ENCODE measurements at places on chromosomes 12 and 14.

DNA sequence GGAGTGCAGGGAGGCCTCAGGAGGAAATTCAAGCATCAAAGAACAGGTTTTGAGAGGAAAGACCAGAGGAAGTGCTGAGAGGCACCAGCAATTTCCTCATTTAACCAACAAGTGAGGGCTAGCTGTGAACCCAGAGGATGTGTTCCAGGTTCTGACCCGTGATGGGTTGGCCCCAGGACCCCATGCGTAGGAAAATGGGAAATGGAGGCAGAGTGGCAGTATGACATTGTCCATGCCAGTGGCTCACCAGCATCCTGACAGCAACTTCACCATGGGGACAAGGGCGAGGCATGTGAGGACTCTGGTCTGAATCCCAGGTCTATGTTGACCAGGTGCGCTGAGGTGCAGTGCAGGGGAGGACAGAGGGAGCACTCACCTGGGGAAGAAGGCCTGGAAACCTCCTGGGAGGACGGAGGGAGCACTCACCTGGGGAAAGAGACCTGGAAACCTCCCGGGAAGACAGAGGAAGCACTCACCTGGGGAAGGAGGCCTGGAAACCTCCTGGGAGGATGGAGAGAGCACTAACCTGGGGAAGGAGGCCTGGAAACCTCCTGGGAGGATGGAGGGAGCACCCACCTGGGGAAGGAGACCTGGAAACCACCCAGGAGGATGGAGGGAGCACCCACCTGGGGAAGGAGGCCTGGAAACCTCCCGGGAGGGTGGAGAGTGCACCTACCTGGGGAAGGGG, 6.7 kb upstream of the CACNA2D4 start:
- no peak for DNase-seq

- peak; percentile 63 for DNase-seq
Measured at GRCh38 chr14:68637106-68638021, 155.5 kb downstream of the ZFP36L1 start.

GRCh38 chr12:98578392-98578791, 15.1 kb upstream of the SLC25A3 start:
- DNase-seq: no peak

DNA sequence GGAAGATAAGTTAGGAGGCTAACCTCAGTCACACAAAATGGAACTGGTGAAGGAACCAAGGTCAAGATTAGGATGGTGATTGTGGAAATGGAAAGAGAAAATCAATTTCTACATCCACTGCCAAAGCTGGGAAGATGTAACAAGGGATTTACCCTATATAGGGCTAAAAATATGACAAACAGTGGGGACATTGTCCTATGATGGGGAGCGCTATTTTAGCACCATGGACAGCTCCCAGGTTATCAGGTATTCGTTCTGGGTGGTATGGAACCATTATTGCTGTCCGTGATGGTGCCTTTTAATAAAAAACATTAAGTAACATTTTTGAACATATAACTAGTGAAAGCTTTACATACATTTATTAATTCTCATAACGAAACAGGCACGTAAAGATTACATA, 124.0 kb downstream of the NDUFA12 start:
- no peak for DNase-seq

- DNase-seq: no peak
Measured at GRCh38 chr12:129371268-129371667, 518.0 kb downstream of the GLT1D1 start.

- peak; percentile 90 for DNase-seq
Measured at GRCh38 chr12:53069621-53070410, 9.4 kb downstream of the SPRYD3 start.

GRCh38 chr12:56469007-56469930, 891 bp downstream of the SPRYD4 start:
- DNase-seq: peak; percentile 69

DNA sequence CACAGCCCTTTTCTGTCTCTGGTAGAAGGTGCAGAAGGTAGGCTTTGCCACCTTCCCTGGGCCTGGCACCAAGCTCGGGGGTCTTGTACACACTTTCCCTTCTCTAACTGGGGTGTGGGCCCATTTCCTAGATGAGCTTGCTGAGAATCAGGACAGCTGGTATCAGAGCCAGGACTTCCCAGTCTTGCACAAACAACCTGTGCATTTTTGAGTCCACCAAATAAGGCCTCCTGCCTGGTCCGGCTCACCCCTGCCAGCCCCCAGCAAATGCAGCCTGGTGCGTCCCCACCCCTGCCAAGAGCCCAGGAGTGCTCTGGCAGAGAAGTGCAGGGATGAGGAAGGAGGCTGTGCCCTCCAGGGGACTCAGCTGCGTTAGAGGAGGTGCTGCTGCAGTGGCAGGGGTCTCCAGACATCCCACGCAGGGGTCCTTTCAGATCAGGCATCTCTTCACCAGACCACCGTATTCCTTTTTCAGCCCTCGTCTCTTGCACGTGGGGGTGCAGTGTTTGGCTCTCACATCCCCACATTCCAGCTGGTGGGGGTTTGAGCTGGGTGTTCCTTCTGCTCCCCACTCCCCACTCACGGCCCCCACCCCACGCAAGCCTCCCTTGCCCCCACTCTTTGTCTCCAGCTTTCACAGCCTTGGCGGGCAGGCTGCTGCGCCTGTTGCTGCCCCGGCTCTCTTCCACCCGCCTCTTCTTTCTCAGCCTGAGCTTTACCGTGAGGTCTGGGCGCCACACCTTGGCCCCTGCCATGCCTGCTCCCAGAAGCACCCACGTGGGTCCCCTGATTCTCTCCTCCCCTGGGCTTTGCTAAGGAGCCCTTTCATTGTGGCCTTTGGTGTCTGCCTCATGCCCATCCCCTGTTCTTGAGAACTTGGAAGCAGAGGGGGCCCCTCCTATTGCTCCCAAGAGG, 32.3 kb downstream of the MEG3 start:
- peak; percentile 35 for DNase-seq

DNA sequence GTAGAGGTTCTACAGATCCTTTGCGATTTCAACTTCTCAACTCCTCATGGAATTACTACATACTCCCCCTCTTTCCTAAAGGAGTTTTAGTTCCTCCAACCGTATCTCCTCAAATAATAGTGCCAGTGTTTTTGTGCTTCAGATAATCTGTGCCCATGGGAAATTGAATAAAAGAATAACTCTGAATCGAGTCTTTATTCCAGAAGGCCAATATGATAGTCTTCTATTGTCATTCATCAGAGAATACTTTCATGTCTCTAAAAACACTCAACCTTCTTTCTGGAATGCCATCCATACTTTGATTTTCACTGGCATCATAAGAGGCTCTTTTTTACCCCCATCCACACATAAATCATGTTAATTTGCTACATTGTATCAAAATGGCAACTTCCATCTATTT, 911.3 kb upstream of the USP15 start:
- no peak for DNase-seq

GRCh38 chr14:35398071-35398584, 6.4 kb downstream of the NFKBIA start:
- DNase-seq: no peak

DNA sequence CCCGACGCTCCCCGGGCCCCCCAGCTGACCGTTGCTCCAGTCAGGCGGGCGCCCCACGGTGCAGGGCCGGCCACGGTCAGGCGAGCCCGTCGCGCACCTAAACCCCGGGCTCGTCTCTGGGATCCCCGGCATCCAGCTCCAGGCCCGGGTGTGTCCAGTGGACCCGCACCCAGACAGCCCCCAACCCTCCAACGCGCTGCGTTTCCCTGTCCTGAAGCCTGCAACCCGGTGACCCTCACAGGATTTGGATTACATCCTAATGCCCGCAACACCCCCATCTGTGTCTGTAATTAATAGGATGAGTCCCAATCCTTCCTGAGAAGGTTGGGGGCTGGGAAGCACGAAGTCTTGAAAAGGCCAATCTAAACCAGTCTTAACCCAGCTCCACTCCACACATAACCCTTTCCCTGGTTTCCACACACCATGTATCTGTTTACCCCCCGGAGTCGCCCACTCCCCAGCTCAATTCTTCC, 10.4 kb downstream of the CPNE6 start:
- no peak for DNase-seq

GRCh38 chr12:32400114-32400672, 835 bp downstream of the FGD4 start:
- no peak for DNase-seq

DNA sequence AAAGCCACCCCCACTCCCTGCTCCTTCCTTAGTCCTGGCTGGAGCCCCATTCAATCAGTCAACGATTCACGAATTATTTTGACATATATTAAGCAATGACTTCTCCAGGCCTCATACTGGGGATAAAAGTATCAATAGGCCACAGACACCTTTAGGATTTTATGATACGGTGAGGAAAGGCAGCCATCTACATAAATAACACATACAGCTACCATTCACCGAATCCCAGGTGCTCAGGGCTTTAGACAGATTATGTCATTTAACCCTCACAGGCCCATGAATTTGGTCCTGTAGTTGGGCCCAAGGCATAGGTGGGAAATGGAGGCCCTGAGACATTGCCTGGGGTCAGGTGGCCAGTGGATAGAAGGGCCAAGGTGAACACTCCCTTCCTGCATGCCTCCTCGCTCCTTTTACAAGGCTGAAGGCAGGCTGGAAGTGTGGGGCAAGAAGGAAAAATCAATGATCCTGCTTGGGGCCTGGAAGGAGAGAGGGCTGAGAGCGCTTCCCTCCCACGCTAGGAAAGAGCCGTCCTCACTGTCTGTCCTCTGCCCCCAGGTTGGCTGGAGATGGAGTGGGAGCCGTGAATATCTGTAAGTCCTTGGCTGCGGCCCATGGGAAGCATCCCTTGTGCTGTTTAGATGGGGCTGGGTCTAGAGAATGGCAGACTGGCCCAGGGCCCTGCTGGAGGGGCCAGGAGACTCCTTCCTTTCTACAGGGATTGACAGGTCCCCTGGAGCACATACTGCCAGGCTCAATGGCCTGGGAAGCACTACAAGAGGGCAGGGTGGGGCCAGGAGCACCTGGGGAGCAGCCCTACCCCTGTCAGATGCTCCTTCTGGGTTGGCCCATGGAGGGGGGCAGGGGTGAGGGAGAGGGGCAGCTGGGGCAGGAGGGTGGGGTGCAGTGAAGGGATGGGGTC, 14.8 kb downstream of the KRT7 start:
- DNase-seq: no peak

- no peak for DNase-seq
Measured at GRCh38 chr12:68067762-68068376, 78.6 kb downstream of the IFNG-AS1 start.

DNA sequence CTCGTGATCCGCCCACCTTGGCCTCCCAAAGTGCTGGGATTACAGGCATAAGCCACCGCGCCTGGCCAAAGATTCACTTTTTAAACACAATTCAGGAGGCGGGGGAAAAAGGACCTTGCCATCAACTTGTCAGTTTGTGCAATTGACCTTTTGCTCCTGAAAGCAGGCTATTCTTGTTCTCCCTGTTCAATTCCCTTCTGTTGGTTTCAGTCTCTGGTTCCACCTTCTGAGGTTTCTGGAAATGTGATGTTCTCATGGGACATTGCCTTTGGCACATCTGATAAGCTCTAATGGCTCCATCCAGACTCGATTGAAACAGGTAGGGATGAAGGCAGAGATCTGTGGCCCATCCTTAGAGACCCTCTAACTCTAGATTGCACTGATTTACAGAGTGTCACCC, 17.9 kb upstream of the CCDC85C start:
- no peak for DNase-seq

DNA sequence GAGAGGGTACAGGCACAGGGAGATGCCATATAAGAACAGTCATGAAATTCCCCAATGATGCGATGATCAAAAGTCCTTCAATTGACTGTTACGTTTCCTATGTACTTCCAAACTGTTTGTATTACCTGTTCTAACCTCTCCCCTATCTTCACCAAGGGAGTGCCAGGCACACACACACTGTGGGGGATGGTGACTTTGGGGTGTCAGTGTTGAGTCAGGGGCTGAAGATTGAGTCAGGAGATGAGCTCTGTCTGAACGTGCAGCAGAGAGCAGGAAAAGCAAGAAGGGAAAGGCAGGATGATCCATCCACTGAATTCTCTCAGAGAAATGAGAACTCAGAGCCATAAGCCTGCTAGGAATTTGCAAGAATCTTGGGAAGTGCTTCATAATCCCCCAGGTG, 153.4 kb downstream of the EFCAB11 start:
- DNase-seq: no peak

GRCh38 chr12:109308534-109309380, at the start of gene FOXN4:
TSS of gene FOXN4 (minus strand) at chr12:109309284. CDS start at chr12:109308321, 963 bp downstream.
- DNase-seq: no peak

DNA sequence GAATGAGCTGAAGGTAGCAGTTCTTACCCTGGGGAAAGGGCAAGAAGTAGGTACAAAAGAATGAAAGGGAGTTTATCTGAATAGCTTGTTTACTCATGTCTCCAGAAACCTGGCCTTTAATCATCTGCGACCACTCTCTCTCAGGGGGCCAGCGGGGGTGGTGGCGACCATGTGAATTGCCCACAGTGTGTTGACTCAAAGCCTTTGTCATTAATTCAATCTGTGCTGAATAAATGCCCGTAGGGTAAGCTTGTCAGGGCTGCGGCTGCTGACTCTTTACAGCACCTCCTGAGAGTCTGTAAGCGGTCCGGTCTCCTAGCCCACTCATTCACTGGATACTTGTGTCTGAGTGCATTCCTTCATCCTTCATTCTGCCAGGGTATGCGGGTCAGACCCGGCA, 874.4 kb downstream of the SLC6A15 start:
- DNase-seq: no peak

- no peak for DNase-seq
Measured at GRCh38 chr14:47278233-47278842, 397.1 kb downstream of the MDGA2 start.

DNA sequence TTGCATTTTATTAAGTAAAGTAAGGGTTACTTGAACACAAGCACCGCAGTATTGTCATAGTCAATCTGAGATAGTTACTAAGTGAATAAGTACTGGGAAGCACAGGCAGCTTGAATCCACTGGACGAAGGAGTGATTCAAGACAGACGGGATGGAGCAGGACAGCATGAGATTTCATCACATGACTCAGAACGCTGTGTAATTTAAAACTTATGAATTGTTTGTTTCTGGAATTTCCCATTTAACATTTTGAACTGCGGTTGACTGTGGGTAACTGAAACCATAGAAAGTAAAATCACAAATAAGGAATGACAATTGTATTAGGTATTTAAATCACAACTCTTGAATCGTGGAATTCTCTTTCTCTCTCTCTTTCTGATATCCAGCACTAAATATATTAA, 1630.4 kb upstream of the SEL1L start:
- no peak for DNase-seq

GRCh38 chr14:94636744-94637412, 24.7 kb downstream of the SERPINA3 start:
- DNase-seq: no peak

DNA sequence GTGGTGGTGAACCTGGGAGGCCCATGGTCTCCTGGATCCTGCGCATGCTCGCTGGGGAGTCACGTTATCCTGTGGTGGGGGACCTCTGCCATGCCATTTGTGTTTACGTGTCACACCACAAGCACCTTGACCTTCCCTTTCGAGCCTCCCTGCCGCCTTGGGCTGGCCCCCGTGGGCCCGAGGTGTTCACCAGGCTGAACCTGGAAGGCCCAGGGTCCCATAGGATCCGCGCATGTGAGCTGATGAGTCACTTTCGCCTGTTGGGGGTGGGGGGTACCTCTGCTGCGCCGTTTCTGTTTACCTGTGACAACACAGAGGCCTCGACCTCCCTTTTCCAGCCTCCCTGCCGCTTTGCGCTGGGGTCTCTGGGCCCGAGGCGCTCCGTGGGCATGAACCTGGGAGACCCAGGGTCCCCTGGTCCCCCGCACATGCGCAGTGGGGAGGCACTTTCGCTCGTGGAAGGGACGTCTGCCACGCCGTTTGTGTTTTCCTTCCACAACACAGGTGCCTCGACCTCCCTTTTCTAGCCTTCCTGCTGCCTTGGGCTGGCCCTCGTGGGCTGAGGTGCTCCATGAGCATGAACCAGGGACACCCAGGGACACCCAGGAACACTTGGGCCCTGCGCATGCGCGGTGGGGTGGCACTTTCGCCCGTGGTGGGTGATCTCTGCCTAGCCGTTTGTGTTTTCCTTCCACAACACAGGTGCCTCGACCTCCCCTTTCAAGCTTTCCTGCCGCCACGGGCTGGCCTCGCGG, 334.1 kb downstream of the ALG10 start:
- no peak for DNase-seq
